ENCODE measurements at places on chromosomes 16 and 17. TPM values are rescaled to one million over a fixed set of nuclear protein-coding genes. Genes with fewer than 3 reads are reported as not detected.

Gene SSTR5
- total RNA-seq = not detected

Gene CCL5
- total RNA-seq = 1.8 TPM

Gene SPNS2
- 72.0 TPM for total RNA-seq

Gene ZSCAN10
- total RNA-seq = not detected

Gene ASGR2
- total RNA-seq = not detected

Gene C16orf92
- not detected for total RNA-seq

Gene KRT12
- 3.8 TPM for total RNA-seq

Gene HAP1
- not detected for total RNA-seq
